Stimulated activated CD8-positive, alpha-beta memory T cell treated with anti-CD3 and anti-CD28 coated beads, Interleukin-12 subunit alpha, Interleukin-12 subunit beta, amount 100 ng/mL, for 4 hours (primary cell): ENCODE measurements at places on chromosomes 3 and 15.

- DNase-seq = no peak
Observed at GRCh38 chr3:144265542-144266100, 294.0 kb downstream of the DIPK2A start.

- no peak for DNase-seq
Observed at GRCh38 chr3:121870717-121871116, 23.5 kb upstream of the SLC15A2 start.

DNA sequence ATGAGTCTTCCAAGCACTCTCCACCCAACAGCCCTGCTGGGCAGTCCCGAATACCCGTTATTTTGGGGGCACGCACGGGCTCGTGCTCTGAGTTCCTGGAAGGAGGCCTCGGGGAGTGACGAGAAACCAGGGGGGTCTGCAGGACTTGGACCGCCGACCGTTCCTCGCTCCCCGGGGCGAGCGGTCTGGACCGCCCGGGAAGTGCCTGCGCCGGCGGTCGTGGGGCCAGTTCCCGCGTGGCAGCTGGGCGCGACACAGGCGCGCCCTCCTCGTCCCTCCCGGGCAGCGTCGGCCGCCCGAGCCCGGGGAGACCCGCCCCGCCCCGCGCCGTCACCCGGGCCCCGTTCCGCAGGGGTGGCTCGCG lies 387 bp downstream of the GNB4 start:
- no peak for DNase-seq

DNA sequence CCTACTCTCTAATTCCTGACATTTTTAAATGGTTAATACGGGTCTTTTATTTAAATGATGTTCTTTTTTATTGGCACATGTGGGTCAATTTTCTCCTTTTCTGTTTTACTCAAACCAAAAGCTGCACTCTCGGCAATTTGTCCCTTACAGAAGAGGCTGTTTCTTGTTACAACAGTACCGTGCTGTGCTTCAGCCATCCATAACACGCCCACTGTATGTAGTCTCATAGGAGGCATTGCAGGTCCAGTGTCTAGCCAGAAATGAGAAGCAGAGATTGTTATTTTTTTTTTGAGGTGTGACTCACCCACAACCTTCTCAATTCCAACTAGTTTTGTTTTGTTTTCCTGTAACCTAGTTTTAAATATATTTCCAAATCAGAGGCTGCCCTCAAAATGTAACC lies 164.6 kb downstream of the GMNC start:
- no peak for DNase-seq

DNA sequence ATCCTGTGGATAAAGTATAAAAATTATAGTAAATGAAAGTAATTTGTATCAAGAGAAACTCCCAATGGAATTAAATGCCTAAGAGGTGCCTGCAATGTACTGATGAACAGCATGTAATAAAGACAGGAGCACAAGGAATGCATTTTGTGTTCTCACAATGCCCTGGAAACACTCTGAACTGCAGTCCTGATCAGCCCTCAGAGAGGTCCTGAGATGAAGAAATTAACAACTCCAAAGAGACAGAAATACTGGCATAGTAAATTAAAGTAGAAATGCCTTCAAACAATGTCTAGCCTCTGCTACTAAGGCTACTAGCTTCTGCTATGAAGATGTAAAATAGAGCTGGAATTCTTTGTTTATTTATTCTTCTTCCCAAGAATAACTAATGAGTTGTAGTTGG lies 59.9 kb downstream of the CFAP20DC start:
- no peak for DNase-seq

DNA sequence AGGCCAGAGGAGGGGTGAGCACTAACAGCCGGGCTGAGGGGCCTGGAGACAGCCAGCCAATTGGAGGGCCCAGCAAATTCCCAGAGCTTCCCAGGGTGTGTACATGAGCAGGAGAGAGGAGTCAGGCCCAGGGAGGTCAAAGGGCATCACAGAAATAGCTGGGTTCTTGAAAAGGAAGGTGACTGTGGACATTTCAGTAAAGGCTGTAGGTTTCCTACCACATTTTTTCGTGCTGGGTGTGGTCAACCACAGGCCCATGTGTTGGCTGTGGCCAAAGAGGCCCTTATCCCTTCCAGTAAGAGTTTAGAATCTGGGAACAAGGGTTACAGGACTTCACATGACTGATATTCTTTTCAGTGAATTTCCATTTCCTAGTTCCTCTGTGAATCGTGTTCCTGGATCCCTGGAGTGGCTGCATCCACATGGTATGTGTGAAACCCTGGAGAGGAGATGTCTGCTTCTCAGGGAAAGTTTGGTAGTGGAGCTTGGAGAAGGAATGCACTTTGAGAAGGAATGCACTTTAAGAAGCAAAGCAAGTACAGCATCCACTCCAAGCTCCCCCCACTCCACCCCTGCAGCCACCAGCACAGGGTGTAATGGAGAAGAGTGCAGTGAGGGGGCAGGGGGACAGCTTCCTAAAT lies 73.2 kb upstream of the HEG1 start:
- DNase-seq = no peak

- DNase-seq = no peak
Observed at GRCh38 chr3:177894081-177894728, 642.0 kb upstream of the KCNMB2 start.

DNA sequence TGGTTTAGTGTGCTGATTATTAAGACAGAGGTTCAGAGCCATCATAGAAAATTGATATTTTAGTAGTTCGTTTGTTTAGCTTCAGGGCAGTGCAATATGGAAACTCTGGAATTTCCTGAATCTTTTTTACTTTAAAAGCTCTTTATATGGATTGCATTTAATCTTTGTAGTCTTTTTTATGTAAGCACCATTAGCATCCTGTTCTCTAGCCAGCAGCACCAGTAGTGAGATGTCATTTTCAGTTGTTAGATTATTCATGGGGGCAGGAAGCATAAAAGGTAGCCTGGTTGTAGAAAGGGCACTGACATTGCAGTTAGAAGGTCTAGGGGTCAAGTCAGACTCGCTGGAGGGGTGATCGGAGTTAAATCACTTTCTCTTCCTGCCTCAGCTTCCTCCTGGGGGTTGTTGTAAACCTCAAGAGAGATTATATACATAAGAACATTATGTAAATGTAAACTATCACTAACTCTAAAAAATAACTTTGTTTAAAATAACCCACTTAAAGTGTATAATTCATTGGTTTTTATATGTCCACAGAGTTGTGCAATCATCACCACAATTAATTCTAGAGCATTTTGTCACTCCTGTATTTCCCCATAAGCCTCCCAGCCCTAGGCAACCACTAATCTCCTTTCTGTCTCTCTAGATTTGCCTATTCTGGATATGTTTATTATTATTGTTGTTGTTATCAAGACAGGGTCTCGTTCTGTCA lies 31.4 kb upstream of the ITPKA start:
- no peak for DNase-seq

DNA sequence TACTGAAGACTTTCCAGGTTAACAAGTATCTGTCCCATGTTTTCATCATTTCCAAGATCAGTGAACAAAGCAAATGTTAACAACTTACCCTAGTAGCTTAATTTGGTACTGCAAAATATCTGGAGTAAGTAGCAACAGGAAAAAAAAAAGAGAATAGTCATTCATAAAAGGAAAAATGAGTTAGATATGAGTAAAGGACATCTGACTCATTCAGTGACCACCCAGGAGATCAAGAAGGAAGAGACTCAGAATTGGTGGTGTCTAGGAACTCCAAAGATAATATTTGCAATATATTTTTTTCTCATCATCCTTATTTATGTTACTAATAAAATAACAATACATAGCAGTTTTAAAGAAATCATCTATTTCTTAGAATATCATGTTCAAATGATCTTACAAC lies 253.8 kb upstream of the COL8A1 start:
- DNase-seq = no peak

DNA sequence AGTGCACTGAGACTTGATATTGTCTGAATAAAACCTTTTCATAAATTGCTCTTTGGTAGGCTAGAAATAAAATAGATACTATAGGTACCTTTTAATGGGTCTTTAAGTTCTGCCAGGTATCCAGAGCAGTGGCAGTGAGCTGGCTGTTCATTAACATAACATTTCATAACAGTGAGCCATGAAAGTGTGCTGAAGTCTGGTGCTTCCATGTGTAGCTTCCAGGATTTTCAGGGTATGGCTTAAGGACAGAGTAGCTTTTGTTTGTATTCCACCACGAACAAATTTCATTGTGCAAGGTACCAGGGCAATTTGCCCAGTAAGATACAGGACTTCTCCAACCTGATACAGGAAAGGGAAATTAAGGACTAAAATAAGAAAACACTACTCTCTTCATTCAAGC lies 124.7 kb upstream of the NANOGP8 start:
- no peak for DNase-seq

- DNase-seq = no peak
Observed at GRCh38 chr3:128532012-128532983, 39.3 kb upstream of the GATA2 start.

- no peak for DNase-seq
Observed at GRCh38 chr15:26873846-26874245, 7.0 kb downstream of the GABRA5 start.

DNA sequence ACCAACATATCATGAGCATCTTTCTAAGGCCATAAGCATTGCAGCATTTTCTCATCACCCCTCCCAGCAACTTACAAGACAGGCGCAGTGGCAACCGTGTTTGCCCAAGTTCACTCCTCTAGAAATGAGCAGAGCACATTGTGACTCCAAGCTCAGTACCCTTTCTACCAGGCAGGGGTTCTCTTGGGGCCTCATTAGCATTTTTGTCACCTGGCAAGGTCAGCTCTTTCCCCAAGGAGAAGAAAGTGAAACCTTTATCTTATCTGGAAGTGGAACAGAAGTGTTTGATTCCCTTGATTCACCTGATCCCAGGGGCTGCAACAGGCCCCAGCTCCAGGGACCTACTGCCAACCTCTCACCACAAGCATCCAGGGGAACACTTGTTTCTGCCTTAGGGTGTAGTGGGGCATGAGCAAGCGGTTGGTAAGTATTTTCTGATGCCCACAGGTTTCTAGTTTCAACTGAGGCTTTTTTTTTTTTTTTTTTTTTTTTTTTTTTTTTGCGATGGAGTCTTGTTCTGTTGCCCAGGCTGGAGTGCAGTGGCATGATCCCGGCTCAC lies 44.0 kb upstream of the HERC1 start:
- DNase-seq = no peak

DNA sequence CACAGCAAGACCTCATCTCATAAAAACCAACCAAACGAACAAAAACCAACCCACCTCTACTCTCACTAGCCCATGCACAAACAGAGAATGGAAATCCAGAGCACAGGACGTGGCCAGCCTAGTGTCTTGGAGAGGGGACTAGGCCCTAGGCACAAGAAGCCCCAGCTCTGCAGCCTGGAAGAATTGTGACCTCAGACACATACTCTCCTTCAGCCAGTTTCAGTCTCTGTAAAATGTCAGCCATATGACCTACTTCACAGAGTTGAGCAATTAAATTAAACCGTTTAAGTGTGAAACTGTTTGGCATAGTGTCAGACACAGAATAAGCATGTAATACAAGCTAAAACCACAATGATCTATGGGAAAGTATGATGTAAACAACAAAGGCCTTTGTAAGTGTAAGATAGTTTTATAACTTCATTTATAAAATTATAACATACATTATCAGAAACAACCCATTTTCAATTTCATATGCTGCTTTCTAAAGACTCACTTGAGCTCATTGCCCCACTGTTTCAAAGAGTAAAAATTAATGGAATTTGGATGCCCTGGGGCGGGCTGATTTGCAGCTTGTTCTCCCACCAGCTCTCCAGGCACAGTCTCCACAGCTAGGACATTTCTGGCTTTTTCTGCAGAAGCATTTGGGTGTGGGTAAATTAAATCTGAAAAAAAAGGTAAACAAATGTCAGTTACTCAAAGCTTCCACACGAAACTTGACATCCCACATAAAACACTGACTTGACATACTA lies 32.9 kb downstream of the TBC1D2B start:
- no peak for DNase-seq

DNA sequence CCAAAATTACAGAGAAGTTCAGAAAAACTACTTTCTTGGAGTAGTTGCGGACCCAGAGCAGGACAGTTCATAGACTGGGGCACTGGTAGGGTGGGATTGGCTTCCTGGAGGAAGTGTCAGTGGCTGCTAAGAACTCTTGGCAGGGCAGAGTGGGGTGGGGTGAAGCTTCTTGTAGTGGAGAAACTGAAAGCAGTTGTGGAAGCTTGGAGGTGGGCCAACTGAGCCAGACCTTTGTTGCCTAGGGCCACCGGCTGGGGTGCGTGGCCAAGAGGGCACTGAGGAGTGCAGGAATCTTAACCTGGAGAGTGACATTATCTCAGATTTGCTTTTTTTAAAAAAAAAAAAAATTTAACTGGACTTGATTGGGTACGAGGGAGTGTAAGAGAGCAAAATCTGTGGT lies 3.1 kb downstream of the KAT2B start:
- peak; percentile 20 for DNase-seq

GRCh38 chr3:83096-83495 lies 113.5 kb upstream of the CHL1 start:
- DNase-seq = no peak
